PC-9 (cell line): ENCODE measurements at places on chromosomes 1 and 21.

- no peak for DNase-seq
Measured at GRCh38 chr1:45170151-45170742, 36.2 kb downstream of the ZSWIM5 start.

DNA sequence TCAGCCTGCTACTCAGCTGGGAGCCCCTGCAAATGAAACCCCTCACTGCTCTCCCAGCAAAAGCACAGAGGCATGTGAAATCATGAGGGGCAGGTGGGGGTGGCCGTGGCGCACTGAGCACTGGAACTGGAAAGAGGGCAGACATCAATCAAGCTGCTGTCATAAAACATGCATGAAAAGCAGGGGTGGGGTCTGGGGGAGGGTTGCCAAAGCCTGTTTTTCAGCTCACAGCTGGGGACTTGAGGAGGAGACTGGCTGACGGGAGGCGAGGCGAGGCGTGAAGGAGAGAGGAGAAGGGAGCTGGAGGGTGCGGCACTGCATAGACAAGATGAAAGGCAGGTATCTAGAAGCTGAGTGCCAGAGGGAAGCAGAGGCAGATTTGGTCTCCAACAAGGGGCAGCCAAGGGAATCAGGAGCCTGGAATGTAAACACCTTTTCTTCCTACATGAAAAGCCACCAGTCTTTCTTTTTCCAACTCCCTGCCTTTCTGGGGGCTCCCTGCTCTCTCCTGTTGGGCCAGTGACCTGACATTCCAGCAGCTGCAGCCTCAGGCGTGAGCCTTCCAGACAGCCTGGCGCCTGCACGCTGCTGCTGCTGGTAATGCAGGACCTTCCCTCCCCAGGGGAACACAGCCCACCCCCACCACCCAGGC lies 87.0 kb downstream of the NMNAT2 start:
- DNase-seq = no peak

- DNase-seq = no peak
Measured at GRCh38 chr21:14479241-14479786, 66.8 kb downstream of the SAMSN1 start.

DNA sequence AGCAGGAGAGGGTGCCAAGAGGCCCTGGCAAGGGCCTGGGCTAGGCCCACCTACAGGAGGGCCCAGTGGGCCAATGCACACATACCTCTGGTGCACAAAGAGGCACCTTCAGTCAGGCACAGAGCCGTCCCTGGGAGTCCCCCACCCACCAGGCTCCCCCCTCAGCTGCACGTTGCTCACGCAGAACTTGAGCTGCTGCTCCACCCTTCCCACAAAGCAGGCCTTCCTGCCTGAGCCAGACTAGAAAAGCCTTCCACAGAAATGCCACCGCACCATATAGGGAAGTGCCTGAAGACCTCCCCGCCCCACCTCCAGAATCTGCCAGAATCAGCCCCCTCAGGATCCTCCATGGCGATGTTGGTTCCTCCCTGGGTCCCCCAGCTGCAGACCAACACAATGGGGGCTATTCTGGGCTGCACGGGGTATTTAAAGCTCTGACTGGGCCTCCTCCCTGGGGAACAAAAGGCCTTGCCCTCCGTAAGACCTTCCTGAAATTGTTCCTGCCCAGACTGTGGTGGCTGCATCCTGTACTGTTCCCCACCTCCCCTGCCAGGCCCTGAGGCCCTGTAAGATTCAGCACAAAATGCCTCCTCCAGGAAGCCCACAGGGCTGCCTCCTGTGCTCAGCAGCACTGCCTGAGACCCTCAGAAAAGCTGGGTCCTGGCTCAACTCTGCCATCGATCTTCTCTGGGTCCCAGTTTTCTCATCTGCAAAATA lies 27.2 kb downstream of the HSPG2 start:
- DNase-seq = no peak

DNA sequence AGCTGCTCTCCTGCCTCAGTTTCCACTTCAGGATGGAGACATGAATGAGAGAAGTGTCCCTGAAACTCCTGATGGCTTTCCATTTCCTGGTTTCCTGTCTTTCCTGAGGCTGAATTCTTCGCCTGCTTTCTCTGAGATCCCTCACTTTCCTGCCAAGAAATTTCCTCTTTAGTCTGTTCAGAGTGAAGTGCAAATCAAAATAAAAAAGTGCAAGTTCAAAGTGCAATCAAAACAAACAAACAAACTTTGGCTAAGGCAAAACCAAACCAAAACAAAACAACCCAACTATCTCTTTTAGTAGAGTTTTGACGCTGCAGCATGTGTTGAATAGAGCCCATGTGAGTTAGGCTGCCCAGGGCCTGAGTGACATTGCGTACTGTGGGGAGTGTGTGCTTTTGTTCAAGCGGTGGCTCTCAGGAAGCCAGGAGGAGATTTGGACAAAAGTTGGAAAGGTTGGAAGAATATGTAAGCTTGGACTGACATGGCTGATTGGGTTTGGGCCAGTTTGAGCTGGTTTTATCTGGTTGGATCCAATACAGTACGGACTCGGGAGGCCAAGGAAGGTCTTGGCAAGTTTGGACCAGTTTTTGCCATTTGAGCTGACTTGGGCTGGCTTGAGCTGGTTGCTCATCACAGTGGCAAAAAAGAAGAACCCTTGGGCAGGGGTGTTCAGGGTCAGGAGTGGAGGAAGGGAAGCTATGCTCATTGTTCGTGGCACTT lies 61.1 kb upstream of the TINAGL1 start:
- no peak for DNase-seq

DNA sequence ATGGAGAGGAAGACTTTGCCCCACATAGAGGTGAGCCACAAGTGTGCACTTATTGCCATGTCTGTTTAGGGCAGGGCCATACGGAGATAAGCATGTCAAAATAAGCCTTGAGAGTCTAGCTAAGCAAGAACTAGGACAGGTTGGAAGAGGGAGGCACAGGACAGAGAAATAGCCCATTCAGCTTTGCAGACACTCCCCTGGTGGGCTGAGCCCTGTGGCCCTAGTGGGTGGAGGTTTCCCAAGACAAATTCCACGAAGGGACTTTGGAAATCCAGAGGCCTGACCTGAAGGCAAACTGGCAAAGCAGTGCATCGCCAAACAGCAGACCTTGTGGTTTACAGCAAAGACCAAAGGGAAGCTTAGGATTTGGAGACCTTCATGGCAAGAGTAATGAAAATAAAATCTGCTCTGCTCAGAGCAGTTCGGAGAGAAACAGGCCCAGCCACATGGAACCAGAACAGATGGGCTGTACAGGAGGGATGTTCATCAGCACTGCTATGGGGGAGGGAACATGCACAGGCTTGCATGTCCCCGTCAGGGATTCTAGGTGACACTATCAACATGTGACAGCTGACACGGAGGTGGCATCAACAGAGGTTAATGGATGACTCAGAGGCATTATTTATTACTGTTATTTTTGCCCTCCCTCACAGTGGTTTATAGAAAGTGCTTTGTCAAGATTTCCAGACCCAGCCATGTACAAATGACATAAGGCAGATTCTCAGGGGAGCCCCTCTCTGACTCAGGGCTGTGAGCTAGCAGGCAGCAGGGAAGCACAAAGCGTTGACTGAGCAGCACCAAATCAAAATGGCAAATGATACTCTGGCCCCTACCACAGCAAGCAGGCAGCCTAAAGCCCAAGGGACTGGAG lies 90.1 kb upstream of the IRF2BP2 start:
- no peak for DNase-seq

DNA sequence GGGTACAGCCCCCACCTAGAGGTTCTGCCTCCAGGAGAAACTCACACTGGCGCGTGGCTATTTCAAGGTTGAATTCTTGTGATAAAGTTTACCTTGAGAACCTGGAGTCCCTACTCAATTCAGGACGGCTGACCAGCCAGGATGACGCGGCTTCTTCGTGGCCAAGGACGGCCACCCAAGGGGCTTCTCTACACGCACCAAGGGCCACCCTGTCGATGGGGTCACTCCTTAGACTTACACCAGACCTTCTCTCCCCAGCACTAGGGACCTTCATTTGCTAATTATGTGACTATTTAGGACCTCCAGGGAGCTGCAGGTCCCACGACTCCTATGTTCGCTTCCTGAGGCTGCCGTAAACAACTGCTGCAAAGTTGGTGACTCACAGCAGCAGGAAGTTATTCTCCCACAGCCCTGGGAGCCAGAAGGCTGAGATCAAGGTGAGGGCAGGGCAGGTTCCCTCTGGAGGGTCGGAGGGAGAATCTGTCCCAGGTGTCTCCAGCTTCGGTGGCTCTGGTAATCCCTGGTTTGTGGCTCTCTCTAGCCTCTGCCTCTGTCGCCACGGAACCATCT lies 135.9 kb downstream of the NPHP4 start:
- DNase-seq = no peak

- no peak for DNase-seq
Measured at GRCh38 chr21:18164933-18165332, 79.7 kb upstream of the CHODL start.

DNA sequence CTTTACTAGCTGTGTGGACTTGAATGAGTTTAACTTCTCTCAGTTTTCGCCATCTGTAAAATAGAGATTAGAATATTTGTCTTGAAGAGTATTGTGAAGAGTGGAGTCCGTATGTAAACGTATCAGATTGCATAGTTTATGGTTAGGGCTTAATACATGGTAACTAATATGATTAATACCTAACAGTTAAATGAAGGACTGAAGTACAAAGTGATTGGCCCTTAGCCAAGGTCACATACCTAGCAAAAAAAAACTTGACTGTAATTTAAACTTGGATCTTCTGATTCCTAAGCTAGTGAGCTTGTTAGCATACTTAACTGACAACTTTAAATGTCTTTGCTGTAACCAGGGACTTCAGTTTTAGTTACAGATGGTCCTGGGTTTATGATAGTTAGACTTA lies 1.9 kb downstream of the GIPC2 start:
- no peak for DNase-seq

- no peak for DNase-seq
Measured at GRCh38 chr1:75233302-75233929, 99.2 kb downstream of the LHX8 start.

- DNase-seq = no peak
Measured at GRCh38 chr1:33005117-33005837, 31.4 kb downstream of the AK2 start.

- DNase-seq = no peak
Measured at GRCh38 chr1:33185541-33185940, 3.7 kb upstream of the TRIM62 start.

DNA sequence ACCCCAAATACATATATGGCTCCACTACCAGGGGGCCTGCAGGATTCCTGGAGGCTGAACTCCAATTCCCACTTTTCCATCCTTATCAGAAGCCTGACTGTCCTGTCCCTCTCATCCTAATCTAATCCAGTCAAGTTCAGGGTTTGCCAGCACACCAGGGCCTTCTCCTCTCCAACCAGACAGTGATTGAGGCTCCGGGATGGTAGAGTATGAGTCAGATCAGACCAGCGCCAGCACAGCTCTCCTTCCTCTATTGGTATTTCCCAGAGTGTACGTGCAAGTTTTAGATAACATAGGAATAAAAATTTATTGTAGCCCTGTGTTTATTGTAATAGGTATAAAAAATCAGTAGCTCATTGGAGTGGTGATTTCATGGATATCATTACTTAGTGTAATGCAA lies 24.5 kb upstream of the RCSD1 start:
- DNase-seq = no peak

DNA sequence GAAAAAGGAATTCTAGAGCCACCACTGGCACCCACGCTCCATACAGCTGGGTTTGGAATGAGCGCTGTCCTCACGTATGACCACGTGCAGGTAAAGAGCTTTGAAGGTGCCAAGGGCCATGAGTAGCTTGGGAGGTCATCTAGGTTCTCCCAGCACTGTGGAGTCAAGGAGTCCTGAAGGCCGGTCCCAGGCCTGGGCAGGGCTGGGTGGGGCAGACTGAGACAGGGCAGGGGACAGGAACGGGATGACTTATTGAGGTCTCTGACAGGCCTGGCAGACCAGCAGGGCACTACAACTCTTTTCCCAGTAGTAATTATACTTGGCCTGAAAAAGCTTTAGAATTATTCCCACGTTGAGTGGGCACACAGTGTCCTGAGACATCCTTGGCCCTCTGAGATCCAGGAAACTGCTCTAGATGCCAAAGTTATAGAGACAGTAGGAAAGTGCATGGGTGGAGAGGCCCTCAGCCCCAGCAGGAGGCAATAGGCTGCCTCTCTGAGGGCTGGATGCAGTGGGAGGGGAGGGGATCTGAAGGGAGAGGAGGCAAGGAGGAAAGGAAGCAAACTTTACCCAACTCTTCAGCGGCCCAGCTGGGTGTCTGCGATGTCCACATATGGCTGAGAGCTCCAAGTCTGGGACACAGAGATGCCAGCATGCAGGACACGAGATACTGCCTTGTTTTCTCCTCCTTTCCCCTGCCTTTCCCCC lies 1.8 kb upstream of the CDA start:
- DNase-seq = no peak

DNA sequence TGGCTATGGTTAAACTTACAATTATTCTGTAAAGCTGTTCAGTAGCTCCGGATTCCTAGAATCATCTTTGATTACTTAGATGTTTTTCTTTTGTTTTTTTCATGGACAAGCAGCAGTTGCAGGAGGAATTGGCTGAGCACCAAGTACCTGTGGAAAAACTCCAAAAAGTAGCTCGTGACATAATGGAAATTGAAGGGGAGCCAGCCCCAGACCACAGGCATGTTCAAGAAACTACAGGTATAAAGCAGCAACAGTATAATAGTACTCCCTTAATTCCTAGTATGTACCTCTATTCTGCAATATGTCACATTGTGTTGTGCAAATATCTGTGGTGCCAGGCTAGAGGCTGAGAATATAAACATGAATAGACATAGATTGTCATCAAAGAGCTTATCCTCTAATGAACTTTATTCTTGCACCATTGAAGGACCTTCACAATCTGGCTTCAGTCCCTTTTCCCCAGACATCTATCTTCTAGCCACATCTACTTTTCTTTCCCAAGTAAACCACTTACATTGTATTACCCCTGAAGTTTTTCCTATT lies 132.3 kb upstream of the BMP8A start:
- no peak for DNase-seq

GRCh38 chr1:196366817-196367495 lies 241.3 kb downstream of the KCNT2 start:
- no peak for DNase-seq

DNA sequence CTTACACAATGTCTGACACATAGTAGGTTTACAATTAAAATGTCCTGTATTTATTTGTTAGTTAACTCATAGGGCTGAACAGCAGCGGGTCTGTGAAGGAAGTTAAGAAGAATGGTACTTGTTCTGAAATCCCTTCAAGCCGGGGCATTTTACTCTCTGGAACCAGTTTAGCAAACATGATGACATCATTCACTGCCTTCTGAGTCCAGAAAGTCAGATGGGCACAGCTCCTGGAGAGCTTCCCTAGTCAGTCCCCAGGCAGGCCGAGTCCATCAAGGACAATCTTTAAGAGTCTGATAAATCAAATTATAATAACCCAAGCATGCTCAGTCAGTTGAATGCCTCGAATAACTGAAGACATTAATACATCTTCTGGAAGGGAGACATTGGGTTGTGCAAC lies 125.4 kb upstream of the DAB1 start:
- DNase-seq = no peak

DNA sequence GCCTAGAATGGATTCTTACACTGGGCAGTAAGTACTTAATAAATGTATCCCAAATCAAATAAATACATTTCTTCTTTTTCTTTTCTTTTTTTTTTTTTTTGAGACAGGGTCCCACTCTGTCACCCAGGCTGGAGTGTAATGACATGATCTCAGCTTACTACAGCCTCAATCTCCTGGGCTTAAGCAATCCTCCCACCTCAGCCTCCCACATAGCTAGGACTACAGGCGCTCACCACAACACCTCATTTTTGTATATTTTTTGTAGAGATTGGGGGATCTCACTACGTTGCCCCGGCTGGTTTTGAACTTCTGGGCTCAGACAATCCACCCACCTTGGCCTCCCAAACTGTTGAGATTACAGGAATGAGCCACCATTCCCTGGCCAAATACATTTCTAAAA lies 63.7 kb upstream of the LGALS8 start:
- no peak for DNase-seq
